Type B pancreatic cell (in vitro differentiated cells): ENCODE measurements at places on chromosomes 3 and 15. TPM values are rescaled to one million over a fixed set of nuclear protein-coding genes. Genes with fewer than 3 reads are reported as not detected.

Gene SLC35G2
- 3.7 and 5.8 TPM in 2 replicates for total RNA-seq

Gene AGBL1
- total RNA-seq, result 0.07 TPM in 1 of 2 replicates, not detected in the other

Gene SYNM
- total RNA-seq, result 2.2 and 4.1 TPM in 2 replicates

Gene TMCO5A
- total RNA-seq, result not detected in 2 replicates

Gene KBTBD8
- 4.8 and 5.6 TPM in 2 replicates for total RNA-seq

Gene KLHL24
- total RNA-seq, result 77.3 and 86.4 TPM in 2 replicates

Gene DOCK3
- 5.9 and 15.4 TPM in 2 replicates for total RNA-seq

Gene NEK11
- 5.7 and 13.8 TPM in 2 replicates for total RNA-seq

Gene MASP1
- total RNA-seq, result 1.6 and 1.7 TPM in 2 replicates

Gene TERC
- 2.3 and 11.7 TPM in 2 replicates for total RNA-seq

Gene ANKDD1A
- total RNA-seq, result 2.3 and 3.2 TPM in 2 replicates

Gene KNG1
- total RNA-seq, result not detected in 2 replicates

Gene CYP1A2
- 1.6 TPM in 1 of 2 replicates, not detected in the other for total RNA-seq

Gene GOLGA6L10
- total RNA-seq, result 2.7 and 6.3 TPM in 2 replicates

Gene GP9
- total RNA-seq, result not detected in 2 replicates

Gene CPLX3
- total RNA-seq, result not detected in 2 replicates

Gene KAT2B
- 13.2 and 15.4 TPM in 2 replicates for total RNA-seq

Gene HTR3E
- not detected in 2 replicates for total RNA-seq

Gene SAMMSON
- not detected in 2 replicates for total RNA-seq

Gene TTLL13
- 0.58 TPM in 1 of 2 replicates, not detected in the other for total RNA-seq

Gene ADGRG7
- total RNA-seq, result 2.8 and 7.7 TPM in 2 replicates

Gene OSBPL10
- 24.4 and 43.6 TPM in 2 replicates for total RNA-seq

Gene PCNP
- total RNA-seq, result 154 and 163 TPM in 2 replicates

Gene FBXW12
- not detected in 2 replicates for total RNA-seq

Gene ATP13A5
- not detected in 2 replicates for total RNA-seq

Gene SERPINI2
- total RNA-seq, result 0.70 TPM in 1 of 2 replicates, not detected in the other

Gene C3orf22
- not detected in 2 replicates for total RNA-seq

Gene SLC9C1
- total RNA-seq, result 0.48 and 0.99 TPM in 2 replicates

Gene AADAC
- 1.3 and 1.4 TPM in 2 replicates for total RNA-seq

Gene PXK
- 12.4 and 15.1 TPM in 2 replicates for total RNA-seq

Gene DNAH12
- 0.29 and 0.87 TPM in 2 replicates for total RNA-seq

Gene PSTPIP1
- 0.77 TPM in 1 of 2 replicates, not detected in the other for total RNA-seq

Gene SAMD7
- total RNA-seq, result not detected in 2 replicates

Gene SLC28A2
- 0.14 and 2.4 TPM in 2 replicates for total RNA-seq

Gene CHDH
- total RNA-seq, result 8.0 and 9.6 TPM in 2 replicates

Gene CFAP100
- total RNA-seq, result 4.3 TPM in 1 of 2 replicates, not detected in the other

Gene ISLR
- 0.24 and 41.6 TPM in 2 replicates for total RNA-seq

Gene LRRIQ4
- total RNA-seq, result not detected in 2 replicates

Gene TUSC7
- not detected in 2 replicates for total RNA-seq

Gene DCLK3
- 0.10 TPM in 2 replicates for total RNA-seq

Gene SOX14
- total RNA-seq, result 0.29 and 0.62 TPM in 2 replicates
